ENCODE measurements at places on chromosomes 1 and 21.

GRCh38 chr1:154993572-154994268 is at the start of gene LENEP:
Gene LENEP (plus strand): TSS chr1:154993586. CDS start chr1:154993608, 22 bp downstream.
- DNase-seq: no peak

DNA sequence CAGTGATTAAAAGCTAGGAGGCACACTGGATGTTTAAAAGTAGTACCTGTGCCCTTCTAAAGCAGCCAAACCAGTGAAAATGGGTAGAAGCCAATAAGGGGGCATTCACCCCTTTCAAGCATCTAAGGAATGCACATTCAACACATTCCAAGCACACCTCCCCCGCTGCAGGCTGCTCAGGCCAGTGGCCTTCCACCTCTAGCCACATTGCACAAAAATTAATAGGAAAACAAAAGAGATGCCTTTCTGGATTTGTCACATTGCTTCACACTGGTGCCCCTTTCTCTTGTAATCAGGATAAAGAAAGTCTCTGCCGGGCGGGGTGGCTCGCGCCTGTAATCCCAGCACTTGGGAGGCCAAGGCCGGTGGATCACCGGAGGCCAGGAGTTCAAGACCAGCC is 834.0 kb downstream of the USP25 start:
- no peak for DNase-seq

DNA sequence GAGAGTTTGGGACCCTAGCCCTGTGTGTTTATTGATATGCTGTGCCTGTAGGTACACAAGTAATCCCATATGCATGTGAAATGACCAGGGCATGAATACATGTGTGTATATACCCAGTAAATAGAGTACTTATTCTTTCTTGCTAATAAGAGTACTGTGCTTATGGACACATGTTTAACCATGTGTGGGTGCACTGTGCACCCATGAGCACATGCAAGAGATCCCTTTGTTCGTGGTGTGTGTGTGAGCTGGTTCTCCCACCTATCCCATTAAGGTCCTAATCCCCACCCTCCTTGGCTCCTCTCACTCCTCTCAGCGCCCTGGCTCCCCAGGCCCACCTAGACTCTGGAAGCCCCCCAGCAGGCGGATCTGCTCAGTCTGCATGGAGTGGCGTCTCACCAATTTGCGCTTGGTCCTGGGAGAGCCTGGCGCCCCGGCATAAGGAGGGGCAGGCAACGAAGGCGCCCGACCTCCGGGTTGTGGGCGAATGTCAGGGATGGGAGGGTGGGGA is 2.2 kb upstream of the LIX1L start:
- no peak for DNase-seq

- DNase-seq: no peak
Measured at GRCh38 chr1:92876351-92876750, 44.5 kb downstream of the RPL5 start.

- DNase-seq: no peak
Measured at GRCh38 chr1:113545210-113545609, 154.9 kb downstream of the MAGI3 start.

GRCh38 chr1:16397120-16397519 is 30.1 kb downstream of the SZRD1 start:
- no peak for DNase-seq

- no peak for DNase-seq
Measured at GRCh38 chr21:33974513-33975468, 59.2 kb upstream of the ATP5PO start.

DNA sequence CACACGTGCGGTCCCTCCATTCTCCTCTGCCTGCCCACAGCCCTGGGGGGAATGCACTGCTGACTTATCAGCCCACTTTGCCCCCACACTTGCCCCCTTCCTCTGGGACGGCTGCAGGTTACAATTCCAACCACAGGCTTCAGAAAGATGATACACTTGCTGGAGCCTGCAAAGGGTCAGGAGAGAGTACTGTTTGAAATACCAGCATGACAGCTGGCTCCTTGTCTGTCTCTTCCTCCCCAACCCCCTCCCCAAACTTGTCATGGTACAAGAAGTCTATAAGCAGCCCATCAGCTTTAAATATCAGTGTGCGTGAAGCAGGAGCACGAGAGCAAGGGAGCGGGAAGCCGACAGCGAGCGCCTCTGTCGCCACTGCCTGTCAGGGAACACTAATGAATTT is 62.4 kb downstream of the ERI3 start:
- DNase-seq: no peak

DNA sequence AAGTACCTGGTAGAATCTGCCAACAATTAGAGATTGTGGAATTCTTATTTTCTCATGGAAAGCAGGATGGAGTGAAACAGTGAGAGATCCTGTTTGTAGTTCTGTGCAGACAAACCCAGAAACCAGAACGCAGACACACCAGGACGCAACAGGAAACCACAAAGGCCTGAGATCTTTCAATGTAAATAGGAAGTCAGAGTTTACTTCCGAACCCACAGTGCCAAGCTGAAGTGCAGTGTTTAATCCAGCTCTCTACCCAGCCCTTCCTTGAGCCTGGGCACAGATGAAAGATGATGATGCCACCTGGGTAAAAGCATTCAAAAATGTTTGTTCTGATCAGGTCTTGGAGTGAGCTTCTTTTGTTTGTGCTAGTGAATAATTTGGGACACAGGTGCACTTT is 244.2 kb upstream of the HOOK1 start:
- DNase-seq: no peak

- no peak for DNase-seq
Measured at GRCh38 chr1:173453982-173454381, 23.2 kb upstream of the PRDX6 start.

DNA sequence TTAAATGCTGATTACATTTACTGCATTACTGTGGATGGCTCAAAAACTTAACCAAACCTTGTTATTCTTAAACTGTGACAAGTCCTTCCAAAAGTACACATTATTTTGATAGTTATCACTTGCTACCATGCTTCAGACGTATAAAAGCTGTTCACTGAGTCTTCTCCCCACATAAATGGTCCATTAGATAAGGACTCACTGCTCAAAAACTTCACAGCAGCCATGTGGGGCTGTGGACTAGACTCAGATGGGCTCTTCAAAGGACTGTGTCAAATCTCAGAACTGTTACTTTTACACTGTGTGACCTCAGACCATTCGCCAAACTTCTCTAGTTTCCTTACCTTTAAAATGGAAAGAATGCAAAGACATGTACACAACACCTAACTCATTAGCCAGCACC is 11.6 kb downstream of the SCAF4 start:
- DNase-seq: no peak

DNA sequence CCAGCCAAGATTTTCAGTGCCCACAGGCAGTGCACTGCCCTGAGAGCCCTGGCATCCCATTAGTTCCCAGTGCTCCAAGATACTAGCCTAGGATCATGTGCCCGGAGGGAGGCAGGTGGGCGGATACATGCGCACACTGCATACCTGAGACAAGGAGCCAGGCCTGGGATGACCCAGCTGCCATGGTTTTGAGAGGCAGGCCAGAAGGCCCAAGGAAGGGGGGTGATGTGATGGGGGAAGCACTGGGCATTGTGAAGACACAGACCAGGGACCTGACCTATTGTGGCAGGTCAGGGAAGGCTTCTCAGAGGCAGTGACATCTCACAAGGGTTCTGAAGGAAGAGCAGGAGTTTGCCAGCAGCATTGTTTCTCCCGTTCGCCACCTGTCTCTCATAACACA is 3.6 kb downstream of the ZC3H12A start:
- no peak for DNase-seq

DNA sequence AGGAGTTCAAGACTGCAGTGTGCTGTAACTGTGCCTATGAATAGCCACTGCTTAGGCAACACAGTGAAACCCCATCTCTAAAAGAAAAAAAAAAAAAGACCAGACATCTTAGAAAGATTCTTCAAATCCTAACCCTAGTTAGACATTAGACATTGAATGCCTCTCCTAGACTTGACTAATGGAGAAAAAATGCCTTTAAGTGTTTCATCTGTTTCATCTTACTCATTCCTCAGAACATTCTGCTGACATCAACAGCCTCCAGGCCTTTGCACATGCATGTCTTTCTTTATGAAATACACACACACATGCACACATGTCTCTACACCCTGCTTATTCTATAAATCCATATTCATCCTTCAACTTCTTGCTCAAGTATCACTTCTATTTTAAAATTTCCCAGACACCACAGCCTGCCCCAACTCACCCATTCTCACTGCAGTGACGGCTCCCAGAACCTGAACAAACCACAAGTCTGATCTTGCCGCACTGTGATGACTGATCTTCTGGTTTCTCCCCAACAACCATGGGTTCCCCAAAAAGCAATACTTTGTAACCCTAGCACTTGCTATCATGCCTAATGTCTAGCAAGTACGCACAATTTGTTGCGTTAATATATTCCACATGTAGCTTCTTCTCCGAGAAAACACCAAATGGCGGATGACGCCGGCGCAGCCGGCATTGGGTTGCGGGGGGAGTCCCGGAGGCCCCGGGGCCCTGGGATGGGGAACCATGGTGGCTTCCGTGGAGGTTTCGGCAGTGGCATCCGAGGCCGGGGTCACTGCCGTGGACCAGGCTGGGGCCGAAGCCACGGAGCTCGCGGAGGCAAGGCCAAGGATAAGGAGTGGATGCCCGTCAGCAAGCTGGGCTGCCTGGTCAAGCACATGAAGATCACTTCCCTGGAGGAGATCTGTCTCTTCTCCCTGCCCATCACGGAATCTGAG is 37.4 kb downstream of the LRRC52 start:
- no peak for DNase-seq

DNA sequence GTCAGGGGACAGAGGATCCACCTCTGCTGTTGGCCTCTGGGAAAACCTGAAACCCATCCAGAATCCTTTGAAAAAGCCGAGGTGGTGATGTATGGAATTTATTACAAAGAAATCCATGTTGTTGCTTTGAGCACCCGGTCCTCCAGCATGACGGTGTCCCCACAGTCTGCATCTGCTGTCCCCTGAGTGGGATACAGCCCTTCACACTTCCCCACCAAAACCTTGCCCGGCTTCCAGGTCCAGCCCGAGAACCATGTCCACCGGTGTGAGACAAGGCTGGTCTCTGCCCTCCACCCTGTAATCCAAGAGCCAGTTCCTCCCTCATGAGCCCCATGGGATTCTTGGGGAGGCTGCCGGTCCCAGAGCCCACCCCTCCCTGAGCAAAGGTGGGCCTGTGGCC is 70.5 kb downstream of the STUM start:
- DNase-seq: no peak

DNA sequence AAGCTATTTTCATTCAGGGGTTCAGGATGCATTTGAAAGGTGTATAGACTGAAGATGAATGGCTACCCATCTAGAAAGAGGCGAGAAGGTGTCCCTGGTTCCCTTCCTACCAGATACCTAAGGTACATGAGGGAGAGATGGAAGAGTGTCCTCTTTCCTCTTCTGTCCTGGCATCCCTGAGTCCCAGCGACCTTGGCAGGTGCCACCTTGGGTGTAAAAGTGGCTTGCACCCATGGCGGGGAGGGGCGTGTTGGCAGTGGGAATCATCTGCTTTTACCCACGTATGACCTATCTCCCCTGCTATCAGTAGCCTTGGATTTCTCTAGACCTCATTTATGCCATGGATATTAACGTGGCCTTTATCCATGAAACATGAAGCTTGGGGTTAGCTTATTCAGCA is 1126.1 kb downstream of the KCNT2 start:
- no peak for DNase-seq

DNA sequence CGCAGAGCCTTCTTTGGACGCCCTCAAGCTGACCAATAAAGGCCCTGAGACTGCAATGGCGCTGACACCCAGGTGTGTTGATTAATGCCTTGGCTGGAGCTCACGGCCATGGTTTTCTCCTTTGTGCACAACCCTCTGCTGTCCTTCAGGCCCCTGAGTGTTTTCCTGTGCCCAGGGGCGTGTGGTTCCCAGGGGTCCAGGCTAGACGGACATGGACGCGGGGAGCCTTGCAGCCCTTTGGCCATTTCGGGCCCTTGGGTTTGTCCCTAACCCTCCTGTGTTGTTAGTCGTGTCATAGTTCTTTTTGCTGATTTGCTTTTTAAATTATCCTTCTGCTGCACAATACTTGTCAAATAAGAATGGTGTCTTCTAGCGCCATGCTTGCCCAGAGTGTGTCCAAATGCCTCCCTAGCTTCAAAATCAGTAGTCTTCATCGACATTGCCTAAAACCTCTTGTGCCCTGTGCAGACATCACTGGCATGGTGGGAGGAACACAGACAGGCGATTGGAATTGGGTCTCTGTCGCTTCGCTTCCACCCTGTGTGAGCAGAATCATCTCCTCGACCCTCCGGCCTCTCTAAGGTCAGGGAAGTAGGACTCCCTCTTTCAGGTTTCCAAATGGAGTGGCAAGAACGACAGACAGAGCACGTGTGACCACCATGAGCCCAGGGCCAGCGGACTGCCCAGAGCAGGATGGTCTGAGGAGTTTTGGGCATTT is 1.9 kb downstream of the KRTAP10-4 start:
- DNase-seq: no peak

DNA sequence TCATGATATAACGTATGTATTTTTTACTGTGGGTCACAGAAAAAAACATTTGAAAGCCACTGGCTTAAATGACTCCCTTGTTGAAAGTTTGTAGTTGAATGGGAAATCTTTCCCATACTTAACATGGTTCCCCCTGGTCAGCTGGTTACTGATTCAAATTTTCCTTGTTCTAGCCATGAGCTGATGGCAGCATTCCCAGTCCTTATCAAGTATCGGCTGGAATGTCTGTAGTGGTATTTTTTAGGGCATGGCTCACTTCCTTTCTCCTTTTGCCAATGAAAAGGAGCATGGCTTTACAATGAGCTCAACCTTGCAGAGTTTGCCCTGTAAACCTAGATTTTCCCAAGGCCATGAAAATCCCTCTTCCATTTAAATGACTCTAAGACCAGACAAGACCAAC is 55.7 kb downstream of the GIPC2 start:
- DNase-seq: no peak

DNA sequence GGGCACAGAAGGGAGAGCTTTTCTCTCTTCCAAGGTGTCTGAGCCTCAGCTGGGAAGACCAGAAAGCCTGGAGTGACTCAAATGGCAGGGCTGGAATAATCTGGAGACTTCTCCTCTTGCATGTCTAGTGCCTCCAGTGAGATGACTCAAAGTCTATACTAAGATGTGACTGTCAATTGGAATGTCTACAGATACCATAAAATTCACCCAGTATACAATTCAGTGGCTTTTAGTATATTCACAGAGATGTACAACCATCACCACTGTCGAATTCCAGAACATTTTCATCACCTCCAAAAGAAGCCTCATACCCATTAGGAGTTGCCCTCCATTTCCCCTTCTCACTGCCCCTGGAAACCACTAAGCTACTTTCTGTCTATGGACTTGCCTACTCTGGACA is 47.9 kb upstream of the CNN3 start:
- DNase-seq: no peak

DNA sequence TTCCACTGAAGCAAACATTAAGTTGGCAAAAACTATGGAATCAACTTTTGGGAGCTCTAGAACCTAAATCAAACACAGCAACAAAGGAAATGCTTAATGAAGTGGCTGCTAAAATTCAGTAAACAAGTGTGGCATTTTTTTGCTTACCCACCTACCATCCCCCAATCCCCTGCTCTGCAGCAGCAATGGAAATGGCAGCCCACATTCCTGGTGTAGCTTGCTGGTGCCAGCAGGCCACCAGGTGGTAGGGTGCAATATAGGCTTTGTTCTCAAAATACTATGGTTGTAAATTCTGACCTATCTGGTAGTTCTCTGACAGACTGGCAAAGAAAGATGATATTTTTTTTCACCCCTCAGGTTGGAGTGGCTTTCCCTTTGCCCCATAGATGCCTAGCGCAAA is 42.8 kb downstream of the SHCBP1L start:
- DNase-seq: no peak
